ENCODE measurements at places on chromosomes 2 and 18.

- no peak for DNase-seq
These were observed 51.9 kb downstream of the ANKMY1 start for GRCh38 chr2:240505910-240506309.

DNA sequence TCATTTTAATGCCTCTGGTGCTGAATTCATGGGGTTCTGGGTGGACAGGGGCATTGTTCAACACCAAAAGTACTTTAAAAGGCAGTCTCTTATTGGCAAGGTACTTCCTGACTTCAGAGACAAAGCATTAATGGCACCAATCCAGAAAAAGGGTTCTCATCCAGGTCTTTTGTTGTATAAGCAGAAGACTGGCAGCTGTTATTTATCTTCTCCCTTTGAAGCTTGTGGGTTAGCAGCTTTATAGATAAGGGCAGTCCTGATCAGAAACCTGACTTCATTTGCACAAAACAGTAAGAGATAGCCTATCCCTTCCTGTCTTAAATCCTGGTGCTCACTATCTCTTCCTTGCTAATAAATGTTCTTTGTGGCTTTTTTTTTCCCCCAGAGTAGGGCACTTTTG is 68.8 kb downstream of the VPS54 start:
- DNase-seq = no peak

GRCh38 chr2:180829261-180829660 is 151.1 kb upstream of the UBE2E3 start:
- no peak for DNase-seq

- DNase-seq = no peak
These were observed 17.5 kb downstream of the YWHAQ start for GRCh38 chr2:9613291-9613690.

GRCh38 chr2:573025-573424 is 104.2 kb downstream of the TMEM18 start:
- DNase-seq = no peak

DNA sequence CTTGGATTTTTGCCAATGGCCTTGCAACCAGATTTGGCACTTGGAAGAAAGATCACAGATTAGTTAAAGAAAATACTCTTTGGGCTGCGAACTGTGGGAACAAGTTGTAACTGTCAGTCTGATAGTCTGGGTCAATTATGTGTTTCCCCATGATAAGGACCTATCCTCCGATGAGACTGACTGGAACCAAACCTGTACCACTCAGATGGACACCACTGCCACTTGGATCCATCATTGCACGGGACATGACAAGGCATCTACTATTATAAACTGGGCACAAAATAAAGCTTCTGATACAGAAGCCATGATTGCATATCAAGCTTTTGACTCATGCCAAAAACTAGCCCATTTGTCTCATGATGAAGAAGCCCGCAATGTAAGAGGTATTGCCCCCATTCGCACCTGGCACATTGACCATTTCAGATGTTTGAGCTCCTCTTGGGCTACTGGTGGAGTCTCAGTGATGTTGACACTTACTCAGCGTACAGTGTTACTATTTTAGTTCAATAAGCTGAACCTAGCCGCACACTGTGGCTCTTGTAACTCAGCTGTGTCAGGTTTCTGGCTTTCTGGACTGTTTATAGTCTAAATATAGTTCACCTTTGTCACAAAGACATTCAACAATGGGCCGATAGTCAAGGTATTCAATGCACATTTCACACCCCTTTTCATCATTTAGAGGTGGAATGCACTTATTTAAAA is 179.8 kb upstream of the RBBP8 start:
- DNase-seq = no peak

- no peak for DNase-seq
These were observed 27.5 kb downstream of the CDH20 start for GRCh38 chr18:61360404-61361383.

DNA sequence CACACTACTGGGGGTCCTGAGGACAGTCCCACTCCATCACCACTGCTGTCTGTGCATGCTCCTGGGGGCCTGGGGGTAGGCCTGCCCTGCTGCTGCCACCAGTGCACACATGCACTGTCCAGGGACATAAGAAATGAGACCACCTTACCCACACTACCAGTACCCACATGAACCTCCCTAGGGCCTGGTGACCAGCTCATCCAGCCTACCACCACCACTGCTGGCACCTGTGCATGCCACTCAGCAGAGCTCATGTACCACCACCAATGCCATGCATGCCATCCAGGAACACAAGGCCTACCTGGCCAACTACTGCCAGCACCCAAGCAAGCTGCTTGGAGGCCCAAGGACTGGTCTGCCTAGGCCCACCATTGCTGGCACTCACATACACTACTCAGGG is 112.8 kb downstream of the BARD1 start:
- no peak for DNase-seq

DNA sequence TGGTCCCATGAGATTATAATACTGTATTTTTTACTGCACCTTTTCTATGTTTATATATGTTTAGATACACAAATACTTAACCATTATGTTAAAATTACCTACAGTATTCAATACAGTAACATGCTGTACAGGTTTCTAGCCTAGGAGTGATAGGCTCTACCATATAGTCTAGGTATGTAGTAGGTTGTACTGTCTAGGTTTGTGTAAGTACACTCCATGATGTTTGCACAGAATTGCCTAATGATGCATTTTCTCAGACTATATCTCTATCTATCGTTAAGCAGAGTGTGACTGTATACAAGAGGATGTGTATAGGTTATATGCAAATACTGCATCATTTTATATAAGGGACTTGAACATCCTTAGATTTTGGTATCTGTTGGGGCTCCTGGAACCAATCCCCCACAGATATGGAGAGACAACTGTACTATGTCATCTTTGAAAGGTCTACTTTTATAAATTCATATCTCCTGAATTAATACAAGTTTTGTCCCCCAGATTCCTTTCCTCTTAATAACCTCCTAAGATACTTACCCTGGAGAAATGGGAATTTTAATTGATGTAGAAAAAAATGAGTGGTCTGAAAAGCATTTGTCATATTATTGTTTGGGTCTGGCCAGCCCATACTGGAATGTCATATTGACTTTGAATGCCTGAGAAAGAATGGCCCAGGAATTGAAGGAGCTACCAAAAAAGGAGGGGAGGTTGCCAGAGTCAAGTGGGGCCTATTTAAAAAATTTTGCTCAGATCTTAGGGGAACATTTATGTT is 36.6 kb downstream of the EHBP1 start:
- DNase-seq = no peak

GRCh38 chr2:62296034-62296831 is 100.3 kb downstream of the B3GNT2 start:
- no peak for DNase-seq

GRCh38 chr18:38413193-38413592 is 847.6 kb upstream of the CELF4 start:
- DNase-seq = no peak

DNA sequence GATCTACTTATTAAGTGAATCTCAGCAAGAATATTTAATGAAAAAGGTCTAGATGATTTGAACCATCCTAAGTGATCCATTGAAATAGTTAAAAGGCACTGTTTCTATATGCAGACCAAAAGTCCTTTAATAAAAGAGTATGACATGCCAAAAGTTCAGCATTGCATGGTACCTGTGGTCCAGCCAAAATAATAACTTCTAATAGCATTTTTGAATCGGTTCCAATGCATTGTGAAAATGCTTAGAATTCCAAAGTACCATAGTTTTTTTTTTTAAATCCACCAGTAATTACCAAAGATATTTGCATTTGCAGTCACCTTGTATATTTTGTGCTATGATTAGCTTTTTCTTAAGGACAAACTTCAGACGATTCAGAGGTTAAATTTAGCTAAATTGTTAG is 79.9 kb downstream of the NYAP2 start:
- DNase-seq = no peak

DNA sequence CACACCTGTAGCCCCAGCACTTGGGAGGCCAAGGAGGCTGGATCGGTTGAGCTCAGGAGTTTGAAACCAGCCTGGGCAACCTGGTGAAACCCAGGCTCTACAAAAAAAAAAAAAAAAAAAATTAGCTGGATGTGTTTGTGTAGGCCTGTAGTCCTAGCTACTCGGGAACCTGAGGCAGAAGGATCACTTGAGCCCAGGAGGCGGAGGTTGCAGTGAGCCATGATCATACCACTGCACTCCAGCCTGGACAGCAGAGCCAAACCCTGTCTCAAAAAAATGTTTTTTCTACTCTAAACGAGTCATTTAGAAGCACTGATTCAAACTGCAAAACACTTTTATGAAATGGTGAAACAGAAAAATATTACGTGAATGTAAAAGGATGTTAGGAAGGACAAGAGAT is 69.1 kb upstream of the SLC39A10 start:
- DNase-seq = no peak

DNA sequence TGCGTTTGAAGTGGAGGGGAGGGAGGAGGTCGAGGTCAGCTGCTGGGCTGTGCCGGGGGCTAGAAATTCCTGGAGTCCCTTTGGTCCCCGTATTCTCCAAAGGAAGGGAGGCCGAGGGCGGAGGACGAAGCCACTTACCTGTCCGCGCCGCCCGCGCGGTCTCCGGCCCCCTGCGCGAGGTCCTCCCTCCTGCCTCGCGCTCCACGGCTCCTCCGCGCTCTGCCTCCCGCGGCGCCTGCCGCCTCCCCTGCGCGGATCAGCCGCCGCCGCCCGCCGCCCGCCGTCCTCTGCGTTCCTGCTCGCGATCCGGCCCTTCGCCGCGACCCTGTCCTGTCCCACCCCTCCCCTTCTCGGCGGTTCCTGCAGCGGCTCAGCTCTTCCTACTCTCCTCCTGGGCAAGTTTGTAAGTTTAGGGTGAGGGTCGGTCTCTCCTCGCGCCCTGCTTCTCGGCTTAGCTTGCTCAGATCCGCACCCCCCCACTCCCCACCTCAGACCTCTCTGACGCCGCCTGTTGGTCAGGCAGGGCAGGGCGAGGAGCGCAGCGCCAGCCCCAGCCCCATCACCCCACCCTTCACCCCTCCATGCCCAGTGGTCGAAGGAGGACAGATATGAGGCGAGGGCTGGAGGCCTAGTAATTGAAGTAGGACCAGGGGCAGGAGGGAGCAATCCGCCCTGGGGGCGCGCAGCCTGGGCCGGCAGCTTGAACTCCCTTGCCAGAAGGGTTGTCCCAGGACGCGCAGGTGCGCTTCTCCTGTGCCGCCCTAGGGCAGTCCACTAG is 9.7 kb upstream of the SKOR2 start:
- no peak for DNase-seq

DNA sequence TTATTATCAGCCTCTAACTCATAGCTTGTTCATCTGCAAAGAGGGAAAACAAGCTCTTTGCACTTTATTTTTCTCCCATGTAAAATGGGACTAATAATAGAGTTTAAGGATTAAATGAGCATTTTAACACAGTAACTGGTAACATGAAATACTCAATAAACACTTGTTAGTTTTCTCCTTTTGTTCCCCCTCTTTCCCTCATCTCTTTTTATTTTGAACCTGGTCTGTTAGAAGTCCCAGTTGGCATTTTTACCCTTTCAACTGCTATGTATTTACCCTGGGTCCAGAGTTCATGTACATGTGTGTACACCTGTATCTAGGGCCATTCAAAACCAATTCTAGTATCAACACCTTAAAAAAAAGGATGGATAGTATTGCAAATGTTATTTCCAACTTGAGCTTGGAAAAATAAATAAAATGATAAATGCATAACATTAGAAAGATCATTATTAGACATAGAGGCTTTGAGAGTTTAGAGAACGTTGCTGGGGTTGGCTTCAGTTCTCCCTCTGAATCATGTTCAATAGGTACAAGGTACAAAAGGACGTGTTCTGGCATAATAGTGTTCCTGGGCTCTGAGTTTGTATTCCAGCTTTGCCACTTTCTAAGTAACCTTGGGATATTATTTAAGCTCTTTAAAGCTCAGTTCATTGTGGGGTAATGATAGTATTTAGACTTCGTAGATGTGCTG is 5.2 kb upstream of the VPS54 start:
- no peak for DNase-seq
